ENCODE measurements at places on chromosomes 6 and 20. TPM values are rescaled to one million over a fixed set of nuclear protein-coding genes. Genes with fewer than 3 reads are reported as not detected.

DNA sequence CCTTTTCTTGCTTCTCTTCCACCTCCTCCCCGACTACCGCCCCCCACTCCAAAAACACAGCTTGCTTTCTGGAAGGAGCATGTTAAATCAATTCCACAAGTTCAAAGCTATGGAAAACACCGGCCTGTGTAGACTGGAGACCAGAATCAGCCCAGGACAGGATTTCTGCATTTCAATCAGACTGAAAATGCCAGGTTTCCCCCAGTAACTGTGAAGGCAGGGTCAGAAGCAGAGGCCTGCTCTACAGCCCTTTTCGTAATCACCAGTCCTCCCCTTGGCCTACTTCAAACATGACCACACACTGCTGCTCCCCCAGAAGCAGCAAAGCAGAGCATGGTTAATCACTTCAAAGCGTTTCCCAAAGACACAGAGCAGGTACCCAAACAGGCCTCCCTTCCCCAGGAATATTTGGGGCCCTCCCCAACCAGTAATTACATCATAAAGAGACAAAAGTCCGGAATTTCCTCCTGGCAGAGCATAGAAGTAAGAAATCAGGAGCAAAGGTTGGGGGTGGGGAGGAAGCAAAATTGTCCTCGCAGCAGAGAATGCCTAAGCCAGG lies 38.4 kb downstream of the ZMYND8 start:
- no peak for DNase-seq

DNA sequence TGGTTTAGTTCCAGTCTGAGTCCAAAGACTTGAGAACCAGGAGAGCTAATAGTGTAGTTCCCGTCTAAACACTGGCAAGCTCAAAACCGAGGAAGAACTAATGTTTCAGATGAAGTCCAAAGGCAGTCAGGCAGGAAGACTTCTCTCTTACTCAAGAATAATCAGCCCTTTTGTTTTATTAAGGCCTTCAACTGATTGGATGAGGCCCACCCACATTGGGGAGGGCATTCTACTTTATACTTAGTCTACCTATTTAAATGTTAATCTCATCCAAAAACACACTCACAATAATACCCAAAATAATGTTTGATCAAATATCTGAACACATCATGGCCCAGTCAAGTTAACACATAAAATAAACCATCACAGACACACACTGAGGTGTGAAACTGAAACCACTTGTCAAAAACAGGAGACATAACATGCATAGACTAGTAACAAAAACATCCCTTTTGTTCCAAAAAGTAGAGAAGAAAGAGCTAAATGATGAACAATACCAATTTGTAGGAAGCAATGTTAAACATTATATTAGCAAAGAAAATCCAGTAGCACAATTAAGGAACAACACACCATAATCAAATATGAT lies 50.2 kb upstream of the SENP6 start:
- no peak for DNase-seq

DNA sequence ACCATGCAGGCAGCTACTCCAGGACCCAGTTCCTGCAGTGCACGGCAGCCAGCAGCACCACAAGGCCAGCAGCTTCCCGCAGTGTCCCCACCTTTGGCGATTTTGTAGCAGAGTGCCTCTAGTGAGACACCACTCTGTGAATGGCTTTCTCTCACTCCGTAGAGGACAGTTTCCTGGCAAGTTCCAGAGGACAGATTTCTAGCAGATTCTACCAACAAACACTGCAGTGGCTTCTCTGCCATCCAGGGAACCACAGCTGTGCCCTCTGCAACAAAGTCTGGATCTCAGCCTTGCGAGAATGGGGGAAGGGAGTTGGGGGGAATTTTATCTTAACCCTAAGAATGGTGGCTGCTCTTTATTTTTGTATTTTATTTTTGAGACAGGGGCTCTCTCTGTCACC lies 28.7 kb downstream of the SNHG17 start:
- no peak for DNase-seq

DNA sequence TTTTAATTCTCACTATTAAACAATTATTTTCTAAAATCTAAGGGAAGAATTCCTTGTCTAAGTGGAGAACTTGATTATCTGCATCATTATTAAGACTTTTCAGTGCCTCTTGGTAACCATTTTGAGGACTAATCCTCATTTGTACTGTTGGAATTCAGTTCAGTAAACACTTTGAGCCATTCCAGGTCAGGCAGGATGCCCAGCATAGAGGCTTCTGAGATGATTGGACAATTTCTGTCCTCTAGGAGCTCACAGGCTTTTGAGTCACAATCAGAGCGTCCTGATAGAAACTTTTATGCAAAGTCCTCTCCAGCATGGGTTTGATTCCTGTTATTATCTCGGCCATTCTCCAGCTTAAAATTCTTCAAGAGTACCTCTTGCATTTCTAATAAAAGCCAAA lies 1304.6 kb downstream of the EPHA7 start:
- no peak for DNase-seq

GRCh38 chr6:110784610-110784979 lies 30.7 kb downstream of the CDK19 start:
- no peak for DNase-seq

- DNase-seq, result no peak
These were observed 23.4 kb downstream of the FAM184A start for GRCh38 chr6:119055069-119055468.

- DNase-seq, result no peak
These were observed 69.6 kb downstream of the MACROD2 start for GRCh38 chr20:14064921-14065320.

DNA sequence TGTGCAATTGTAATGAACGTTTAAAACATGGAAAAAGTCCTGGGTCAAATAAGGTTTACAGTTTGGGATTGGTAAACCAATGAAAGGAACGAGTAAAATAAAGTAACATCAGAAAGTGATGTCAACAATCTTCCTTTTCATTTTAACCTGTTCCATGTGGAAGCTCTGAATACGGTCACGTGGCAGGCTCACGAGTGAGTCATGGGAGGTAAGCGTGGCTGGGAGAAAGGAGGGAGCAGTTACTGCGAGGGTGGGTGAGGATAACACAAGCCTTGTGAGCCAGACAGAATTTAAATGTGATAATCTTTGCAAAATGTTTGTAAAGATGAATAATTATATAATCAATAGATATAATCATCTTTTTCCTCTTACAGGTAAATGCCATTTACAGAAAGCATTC lies 171.3 kb upstream of the HDAC2 start:
- no peak for DNase-seq

DNA sequence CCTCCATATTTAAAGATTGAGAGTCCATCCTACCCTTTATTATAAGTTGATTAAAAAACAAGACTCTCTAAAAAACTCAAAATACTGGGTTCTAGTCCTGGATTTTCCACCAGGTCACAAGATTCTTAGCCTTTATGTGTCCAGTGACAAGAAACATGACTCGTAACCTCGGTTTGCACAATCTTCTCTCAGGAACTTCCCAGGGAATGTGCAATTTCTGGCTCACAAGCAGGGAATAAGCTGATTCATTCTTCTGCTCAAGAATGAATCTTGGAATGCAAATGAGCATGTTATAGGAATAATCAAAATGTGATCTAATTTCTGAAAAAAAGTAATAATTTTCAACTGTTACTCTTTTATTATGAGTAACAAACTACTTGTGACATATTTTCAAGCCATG lies 45.1 kb downstream of the OGFRL1 start:
- no peak for DNase-seq

- no peak for DNase-seq
These were observed 35.7 kb downstream of the TXLNB start for GRCh38 chr6:139256087-139256486.

DNA sequence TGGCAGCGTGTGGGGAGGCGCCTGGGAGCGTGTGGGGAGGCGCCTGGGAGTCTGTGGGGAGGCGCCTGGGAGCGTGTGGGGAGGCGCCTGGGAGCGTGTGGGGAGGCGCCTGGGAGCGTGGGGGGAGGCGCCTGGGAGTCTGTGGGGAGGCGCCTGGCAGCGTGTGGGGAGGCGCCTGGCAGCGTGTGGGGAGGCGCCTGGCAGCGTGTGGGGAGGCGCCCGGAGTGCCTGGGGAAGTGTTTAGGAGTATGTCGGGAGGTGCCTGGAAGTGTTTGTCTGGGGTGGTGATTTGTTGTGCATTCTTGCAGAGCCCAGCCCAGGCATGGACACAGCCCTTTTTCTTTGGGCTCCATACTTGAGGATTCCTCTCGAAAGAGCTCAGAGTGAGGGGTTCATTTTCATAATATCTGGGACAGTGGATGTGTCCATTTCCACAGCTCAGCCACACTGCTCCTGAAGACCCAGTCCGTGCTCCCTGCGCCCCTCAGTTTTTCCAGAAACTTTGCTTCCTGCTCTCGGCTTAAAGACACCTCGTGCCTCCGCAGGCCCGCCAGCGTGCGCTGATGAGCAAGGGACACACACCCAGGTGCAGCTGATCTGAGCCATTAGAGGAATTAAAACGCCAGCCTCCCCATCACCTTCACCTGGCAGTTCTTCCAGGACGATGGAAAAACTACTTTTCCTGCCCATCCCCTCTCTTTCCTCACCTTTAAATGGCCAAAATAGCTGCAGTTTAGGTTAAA lies 172.2 kb upstream of the THBS2 start:
- no peak for DNase-seq

- DNase-seq, result peak; percentile 24
These were observed 723 bp upstream of the IFT52 start for GRCh38 chr20:43590036-43590391.

- DNase-seq, result no peak
These were observed 182.9 kb downstream of the LY86 start for GRCh38 chr6:6771224-6771945.

DNA sequence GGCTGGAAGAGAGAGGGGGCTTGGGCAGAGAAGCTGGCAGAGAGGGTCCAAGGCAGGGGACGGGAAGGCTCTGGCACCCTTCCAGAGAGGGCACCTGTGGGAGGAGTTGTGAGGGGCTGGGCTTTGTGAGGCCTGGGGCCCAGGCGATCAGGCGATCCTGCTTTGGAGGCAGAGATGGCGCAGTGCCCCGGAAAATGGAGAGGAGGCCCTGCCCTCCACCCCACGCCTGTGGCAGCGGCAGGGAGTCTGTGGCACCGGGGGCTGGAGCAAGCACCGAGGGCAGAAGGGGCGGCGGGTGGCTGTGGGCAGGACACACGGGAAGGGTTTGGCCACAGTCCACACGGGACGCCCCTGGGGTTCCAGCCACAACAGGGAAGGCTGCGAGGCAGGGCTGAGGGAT lies 36.5 kb upstream of the FNDC1 start:
- no peak for DNase-seq

DNA sequence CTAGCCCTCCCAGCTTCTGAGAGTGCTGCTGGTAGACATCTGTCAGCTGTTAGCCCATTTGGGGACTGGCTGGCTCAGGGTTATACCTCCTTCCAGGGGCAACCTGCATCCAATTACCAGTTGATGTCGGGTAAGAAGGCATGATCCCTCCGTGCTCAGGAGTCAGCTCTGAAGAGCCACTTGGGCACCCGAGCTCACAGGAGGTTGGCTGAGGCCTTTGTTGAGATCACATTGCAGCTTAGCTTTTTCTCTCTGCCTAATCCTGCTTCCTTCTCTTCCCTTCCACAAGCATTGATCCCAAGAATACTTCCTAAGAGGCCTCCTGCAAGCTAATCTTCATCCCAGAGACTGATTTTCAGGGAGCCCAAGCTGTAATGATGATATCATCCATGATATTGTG lies 35.5 kb downstream of the SCP2D1 start:
- DNase-seq, result no peak

DNA sequence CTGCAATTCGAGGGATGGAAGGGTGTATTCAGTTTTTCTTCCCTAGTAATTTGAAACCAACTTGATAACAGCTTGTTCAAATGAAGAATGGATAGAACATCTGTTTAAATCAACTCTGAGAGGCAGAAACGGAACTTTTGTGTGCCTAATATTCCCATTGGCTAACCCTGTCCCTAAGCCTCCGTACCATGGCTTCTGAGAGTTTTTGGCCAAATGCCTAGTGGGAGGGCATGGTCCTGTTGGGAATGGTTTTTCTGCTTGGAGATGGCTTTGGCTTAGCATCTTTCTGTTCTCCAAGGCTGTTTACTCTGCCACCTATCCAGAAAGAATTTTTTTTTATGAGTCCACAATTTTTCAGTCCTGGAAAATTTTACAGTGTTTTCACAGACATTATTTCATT lies 126.7 kb upstream of the MLIP start:
- DNase-seq, result no peak

DNA sequence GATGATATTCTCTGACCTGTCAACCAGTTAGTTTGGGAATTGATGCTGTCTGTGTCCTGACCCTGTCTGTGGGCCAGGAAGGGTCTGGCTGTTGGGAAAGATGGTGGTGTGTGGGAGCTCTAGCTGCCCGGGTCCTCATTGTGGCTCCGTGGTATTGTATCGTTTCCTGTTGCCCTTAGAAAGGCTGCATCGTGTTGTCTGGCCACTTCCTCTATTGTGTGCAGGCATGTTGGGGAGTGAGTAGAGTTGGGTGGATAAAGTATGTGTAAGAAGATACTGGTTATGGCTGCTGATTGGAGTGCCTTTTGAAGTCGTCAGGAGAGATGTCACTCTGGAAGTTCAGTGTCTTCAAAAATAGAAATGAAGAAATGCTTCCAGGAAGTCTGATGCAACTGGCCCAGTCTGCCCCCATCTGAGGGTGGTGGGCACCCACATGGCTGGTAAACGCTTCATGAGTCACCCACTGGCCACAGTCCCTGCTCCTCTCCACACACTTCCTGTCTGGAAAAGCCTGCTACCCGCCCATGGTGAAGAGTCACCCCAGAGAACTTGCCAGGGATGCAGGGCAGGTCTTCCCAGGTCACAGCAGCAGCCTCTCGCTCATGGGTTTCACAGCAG lies 27.9 kb downstream of the PPARD start:
- no peak for DNase-seq

- peak; percentile 1 for DNase-seq
These were observed 319.9 kb downstream of the TRDN start for GRCh38 chr6:123316733-123317323.

GRCh38 chr6:119325559-119326265 lies 23.8 kb downstream of the MAN1A1 start:
- no peak for DNase-seq

DNA sequence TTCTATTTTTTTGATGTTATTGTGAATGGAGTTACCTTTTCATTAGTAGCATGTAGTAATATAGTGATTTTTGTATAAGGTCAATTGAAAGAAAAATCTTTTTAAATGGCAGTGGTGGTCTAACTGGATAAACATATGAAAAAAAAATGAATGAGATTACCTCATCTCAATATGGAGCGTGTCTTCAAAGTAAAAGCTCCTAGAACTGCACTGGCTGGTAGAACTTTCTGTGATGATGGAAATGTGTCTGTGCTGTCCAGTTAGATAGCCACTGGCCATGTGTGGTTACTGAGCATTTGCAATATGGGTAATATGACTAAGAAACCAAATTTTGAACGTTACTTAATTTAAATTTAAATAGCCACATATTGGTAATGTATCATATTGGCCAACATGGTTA lies 44.1 kb downstream of the MRAP2 start:
- no peak for DNase-seq

GRCh38 chr6:26594730-26595632 lies 1.8 kb upstream of the ABT1 start:
- DNase-seq, result no peak

Gene LBP
- total RNA-seq, result not detected

Gene CRISP2
- total RNA-seq, result 0.82 TPM

Gene TPD52L2
- 22.4 TPM for total RNA-seq

Gene DOK5
- 236 TPM for total RNA-seq

Gene SYCP2L
- 5.7 TPM for total RNA-seq

Gene MYB
- 2.9 TPM for total RNA-seq

Gene PSORS1C1
- total RNA-seq, result not detected

Gene OPN5
- total RNA-seq, result not detected

Gene LTA
- not detected for total RNA-seq

Gene IPCEF1
- 10.6 TPM for total RNA-seq

Gene TOX2
- 0.41 TPM for total RNA-seq
